ENCODE measurements at places on chromosomes 11 and 22.

DNA sequence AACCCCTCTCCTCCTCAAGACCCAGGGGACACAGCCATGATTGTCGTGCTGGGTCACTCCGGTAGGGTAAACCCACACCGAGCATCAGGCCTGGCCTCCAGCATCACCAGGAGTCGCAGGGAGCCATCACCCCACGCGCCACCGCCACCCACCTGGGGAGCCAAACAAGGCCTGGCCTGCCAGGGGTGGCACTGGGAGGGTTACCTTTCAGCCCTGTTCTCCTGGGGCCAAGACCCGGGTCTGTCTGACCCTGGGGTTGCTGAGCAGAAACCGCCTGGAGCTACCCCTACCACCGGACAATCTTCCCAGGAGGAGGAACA lies 39.3 kb upstream of the NNMT start:
- DNase-seq, result no peak

DNA sequence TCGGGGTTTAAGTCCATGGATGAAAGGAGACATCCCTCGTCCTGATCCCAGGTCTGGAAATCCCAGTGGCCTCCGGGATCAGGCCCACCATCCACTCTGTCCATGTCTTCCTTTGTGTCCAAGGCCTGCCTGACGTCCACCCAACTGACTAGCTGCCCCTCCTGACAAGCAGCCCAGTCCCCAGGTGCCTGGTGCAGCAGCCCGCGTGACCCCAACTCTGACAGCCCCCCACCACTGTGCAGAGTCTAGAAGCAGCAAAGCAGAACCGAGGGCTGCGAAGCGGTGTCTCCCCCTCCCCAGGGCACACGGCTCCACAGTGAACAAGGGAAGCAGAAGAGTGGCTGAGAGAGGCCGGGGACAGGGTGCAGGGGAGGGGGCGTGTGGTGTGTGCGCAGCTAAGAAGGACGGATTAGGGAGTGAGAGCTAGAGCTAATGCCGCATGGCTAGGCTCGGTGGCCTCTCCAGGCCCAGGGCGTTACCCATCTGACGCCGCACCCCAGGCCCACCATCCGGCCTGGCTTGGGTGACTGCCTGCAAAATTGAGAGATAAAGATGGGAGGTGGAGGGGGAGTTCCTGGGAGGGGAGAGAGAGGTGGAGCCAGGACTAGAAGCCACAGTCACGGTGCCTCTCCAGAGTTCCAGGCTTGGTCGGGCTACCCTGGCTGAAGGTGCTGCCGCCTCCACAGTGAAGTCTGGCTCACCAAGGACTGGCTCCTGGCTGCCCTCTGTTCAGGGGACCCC lies 16.6 kb upstream of the BAIAP2L2 start:
- no peak for DNase-seq

DNA sequence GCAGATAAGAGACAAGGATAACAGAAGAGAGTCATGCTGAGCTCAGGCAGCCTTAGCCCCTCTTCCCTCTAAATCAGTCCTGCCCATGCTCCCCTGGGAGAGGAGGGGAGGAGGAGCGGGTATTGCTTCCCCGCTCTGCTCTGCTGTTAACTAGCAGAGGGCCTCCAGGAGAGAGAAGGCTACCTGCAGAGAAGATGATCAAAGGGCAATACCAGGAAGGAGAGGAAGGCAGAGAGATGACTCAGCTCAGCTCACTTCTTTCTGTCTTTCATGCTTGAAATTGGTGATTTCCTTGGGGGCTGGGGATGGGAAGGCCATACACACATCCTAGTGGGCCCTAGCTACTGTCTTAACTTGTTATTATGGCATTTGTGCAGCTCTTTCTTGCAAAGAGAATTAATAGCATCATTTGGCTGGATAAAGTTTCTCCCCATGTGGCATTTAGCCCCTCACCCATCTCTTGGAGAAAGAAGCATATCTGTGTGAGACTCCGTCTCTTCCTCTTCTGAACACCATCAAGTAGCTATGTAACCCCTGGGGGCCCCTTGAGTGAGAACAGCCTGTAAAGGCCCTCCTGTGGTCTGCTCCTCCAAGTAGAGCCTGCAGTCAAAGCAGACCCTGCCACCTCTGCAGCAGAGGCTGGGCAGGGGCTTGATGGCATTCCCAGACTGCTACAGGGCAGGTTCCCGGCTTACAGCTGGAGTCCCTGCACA lies 33.4 kb upstream of the AMOTL1 start:
- no peak for DNase-seq

- DNase-seq, result no peak
Measured at GRCh38 chr22:27080036-27080578, 422.7 kb downstream of the MIAT start.

DNA sequence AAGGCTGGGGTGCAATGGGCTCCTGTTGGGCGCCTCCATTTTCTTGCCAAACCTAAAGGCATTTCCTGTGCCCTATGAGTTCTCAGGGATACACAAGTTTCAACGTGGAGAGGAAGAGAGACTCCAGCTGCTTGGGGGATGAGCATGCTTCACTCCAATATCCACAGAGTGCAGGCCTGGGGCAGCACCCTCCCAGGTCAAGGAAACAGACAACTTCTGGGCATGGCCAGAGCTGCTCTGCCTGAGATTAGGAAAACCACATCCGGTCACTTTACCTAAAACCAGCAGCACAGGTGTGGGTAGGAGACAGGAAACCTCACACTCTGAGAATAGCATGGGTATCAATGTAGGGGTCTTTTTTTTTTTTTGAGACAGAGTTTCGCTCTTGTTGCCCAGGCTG lies 28.7 kb downstream of the TMEM184B start:
- no peak for DNase-seq

DNA sequence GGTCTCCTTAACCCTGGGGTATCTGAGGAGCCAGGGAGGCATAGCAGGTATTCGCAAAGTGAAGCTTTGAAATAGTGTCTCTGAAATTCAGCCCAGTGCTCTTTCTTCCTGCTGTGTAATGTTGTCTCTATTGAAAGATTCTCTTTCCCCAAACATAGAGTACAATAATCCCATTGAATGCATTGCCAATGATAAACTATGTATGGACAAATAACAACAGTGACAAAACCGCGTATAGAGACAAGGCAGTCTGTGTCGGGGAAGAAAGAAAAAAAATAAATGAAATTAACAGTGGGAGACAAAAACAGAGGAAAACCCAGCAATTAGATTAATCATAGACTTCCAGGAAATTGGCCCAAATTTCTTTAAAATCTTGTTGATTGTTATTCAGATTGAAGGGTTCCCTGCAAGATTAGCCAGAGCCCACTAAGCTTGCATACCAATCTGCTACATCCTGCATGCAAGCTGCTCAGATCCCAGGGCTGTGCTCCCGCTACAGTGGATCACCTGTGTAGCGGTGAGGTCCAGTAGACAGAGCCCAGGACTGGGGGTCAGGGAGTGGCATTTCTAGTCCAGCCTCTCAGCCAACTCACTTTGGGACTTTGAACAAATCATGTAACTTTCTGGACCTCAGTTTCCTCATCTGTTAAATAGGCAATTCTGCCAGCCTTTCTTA lies 492.8 kb downstream of the INSC start:
- DNase-seq, result no peak

DNA sequence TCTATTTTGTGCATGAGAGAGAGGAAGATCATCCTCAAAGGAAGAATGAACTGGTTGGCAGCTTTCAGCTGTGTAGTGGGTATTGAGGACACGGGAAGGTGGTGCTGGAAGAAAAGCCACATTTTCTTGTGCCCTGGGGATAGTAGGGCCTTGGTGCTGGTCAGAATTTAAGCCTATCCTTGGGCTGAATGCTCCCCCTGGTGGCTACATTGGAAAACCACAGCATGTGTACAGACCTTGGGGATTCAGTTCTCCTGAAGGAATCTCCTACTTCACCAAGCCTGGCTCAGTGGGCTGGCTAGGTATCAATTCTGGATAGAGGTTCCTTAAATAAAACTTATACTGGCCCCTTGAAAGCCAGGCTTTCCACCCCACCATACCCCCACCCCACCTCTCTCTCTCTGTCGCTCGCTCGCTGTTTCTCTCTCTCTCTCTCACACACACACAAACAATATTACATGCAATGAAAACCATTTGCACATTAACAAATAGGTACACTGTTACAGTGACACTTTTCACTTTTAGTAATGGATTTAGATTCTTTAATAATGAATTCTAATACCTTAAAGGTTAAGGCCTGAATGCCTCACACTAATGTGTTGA lies 2.8 kb upstream of the OR51M1 start:
- DNase-seq, result no peak

DNA sequence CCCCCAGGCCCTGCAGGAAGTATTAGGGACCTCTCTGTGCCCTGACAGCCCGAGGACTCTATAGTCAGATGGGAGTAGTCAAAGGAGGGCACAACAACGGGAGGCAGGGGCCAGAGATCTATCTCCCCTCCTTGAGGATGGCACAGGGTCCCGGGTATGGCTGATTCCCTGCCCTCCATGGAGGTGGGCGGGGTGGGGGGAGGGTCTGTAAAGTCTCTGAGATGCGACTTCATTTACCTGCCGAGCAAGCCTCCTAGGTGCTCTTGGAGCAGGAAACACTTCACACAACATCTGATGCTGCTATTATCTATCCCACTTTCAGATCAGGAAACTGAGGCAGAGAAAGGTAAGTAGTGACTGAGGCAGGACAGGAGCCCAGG lies 769 bp upstream of the CDC42EP1 start:
- DNase-seq, result no peak

DNA sequence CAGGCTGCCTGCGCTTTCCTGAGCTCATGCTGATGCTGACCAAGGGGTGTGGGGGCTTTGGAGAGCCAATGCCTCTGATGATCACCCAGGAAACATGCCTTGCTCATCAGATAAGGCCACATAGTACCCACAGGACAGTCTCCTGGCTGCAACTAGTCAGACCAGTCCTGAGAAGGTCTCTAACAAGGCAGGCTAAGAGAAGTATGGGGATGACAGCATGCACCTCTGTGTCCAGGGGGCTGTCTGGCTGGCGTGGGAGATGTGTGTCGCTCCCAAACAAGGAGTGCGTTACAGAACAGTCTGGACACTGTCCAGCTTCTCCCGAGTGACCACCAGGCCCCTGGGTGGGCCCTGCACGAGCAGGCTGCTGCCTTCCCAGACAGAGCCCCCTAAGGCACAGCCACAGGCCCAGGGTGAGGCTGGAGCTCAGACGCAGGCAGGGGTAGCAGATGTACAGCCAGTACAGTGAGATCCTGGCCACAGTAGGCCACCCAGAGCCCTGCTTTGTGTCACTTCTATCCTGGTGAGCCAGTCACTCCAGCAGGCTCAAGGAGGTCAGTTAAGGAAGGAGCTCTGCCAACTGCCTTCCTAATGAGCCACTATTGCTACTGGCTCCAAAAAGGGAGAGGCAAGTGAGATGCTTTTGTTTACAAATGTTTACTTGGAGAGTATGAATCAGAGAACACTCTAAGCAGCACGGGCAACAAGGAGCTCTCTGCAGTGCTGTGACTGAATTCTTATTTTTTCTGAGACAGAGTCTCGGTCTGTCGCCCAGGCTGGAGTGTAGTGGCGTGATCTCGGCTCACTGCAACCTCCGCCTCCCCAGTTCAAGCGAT lies 66.0 kb upstream of the CLTCL1 start:
- DNase-seq, result no peak

DNA sequence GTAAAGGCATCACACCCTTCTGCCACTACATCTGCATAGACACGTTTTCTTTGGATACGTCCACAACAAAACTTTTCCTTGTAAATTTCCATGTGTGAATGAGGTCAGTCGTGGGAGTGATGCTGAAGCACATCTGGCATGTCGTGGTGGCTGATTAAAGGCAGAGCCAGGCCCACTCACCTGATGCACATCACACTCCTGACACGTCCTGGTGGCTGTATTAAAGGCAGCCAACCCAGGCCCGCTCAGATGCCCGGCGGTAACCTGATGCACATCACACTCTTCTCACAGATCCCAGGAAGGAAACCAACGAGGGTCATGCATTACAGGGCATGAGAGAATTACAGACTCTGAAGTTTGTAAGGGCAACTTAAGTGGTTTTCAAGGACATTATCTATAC lies 321.6 kb upstream of the B3GAT1 start:
- no peak for DNase-seq

- DNase-seq, result no peak
Measured at GRCh38 chr11:66646828-66647227, 8.3 kb downstream of the RBM4 start.

GRCh38 chr11:64379160-64379559 lies 20.2 kb downstream of the RPS6KA4 start:
- no peak for DNase-seq

GRCh38 chr11:126604461-126604860 lies 249.0 kb downstream of the ST3GAL4 start:
- DNase-seq, result no peak

- no peak for DNase-seq
Measured at GRCh38 chr11:35971841-35972422, 28.1 kb downstream of the LDLRAD3 start.

DNA sequence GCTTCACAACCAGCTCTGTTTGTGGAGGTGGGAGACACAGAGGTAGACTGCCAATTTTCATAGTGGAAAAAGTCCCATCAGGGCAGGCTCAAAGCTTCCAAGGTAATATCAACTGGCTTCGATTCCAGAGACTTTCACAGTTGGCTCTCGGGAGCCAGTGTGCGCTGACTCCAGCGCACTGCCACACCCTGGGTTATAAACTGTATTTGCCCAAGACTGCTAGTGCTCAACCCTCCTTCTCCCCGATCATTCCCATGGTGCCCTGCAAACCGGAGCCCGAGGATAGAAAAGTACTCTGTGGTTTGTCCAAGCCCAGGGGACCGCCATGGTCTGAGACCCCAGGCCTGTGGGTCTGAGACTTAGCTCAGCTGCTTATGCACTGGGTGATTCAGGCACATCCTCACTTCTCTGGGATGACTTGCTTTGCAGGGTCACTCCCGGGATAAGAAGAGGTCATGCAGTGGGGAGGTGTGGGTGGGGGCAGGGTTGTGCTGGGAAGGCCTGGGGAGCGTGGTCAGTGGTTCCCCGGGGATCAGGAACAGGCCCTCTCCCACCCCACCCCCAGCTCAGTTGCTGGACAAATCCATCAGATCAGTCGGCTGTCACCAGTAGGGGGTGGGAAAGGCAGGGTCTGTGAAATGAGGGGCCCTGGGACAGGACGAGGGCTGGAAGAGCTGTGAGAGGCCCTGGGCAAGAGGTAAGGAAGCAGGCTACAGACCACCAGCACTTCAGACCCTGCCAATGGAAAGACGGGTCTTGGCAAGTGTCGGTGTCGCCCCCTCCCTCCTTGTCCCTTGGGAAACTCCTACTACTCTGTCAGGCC lies 26.7 kb upstream of the PICK1 start:
- DNase-seq, result no peak

- DNase-seq, result no peak
Measured at GRCh38 chr22:22816171-22816514, 71.5 kb upstream of the IGLL5 start.

GRCh38 chr11:28981381-28981780 lies 873.2 kb downstream of the METTL15 start:
- DNase-seq, result no peak

DNA sequence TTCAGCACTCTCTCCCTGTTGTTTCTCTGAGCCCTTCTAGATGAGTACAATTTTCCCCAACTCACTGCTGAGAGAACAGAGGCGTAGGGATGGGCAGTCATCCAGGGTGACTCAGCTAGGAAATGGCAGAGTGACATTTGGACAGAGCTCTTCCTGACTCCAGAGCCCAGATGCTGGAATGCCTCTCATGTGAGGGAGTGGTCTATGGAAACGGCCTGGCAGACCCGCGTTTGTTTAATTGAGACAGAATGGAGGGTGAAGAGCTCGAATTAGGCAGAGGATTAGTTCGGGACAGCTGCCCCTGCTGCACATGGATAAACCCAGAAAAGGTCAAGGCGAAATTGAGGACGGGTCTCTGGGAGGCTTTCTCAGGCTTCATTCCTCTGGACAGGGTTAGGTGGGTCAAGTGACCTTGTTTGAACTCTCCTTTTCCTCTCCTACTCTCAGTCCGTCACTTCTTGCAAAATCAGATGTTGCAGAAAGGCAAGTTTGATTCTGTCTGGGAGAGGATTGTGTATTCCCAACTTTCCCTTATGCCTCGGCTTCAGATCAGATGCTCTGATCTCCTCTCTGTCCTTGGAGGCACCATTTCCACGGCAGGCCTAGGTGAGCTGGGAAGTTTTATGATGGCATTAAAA lies 7.6 kb upstream of the LMO2 start:
- DNase-seq, result no peak
